ENCODE measurements at places on chromosomes 11 and 22.

- DNase-seq = no peak
Observed at GRCh38 chr11:9169595-9170295, 78.3 kb upstream of the SCUBE2 start.

- no peak for DNase-seq
Observed at GRCh38 chr11:95461858-95462257, 230.9 kb upstream of the SESN3 start.

DNA sequence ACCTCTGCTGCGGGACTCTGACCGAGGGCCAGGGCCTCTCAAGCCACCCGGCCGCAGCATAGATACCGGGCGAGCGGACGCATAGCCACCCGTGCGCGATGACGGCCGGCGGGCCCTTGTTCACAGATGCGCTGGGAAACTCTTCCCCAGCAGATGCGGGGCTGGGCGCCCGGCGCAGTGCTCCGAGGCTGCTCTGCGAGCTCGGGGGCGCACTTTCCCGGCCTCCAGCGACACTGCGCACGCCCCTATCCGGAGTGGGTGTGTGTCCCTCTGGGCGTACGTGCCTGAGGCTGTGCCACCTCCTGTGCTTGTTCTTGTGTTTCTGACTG, 104.7 kb upstream of the E2F8 start:
- peak; percentile 80 for DNase-seq

DNA sequence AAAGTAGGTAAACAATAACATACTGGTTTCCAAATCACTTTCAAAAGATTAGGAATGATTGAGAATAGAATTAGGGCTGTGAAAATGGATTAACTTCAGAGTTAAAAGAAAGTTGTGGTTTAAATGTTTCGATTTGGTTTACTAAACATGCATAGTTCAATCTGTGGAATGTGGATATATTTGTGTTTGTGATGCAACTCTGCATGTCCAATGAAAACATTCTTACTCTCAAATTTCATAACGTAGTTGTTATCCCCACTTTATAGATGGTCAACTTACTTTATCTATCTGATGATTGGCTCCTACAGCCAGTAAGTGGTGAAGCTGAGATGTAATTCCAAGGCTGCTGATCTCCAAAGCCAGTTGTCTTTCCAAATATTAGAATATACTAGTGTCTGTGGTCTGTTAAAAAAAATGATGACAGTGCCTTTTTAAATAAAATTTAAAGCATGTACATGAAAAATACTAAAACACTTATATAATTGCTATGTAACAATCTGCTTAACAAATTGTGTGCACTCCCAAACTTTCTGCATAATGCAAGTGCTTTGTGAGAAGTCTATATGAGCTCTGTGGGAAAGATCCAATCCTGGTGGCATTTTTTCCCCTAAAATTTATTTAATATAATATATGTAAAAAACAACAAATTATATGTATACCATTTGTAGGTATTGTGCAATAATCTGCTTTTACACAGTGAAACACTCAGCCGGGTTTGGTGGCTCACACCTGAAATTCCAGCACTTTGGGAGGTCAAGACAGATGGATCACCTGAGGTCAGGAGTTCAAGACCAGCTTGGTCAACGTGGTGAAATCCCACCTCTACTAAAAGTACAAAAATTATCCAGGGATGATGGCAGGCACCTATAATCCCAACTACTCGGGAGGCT, 9.7 kb upstream of the SIK3 start:
- DNase-seq = no peak

- no peak for DNase-seq
Observed at GRCh38 chr11:119810478-119811232, 81.7 kb upstream of the NECTIN1 start.

DNA sequence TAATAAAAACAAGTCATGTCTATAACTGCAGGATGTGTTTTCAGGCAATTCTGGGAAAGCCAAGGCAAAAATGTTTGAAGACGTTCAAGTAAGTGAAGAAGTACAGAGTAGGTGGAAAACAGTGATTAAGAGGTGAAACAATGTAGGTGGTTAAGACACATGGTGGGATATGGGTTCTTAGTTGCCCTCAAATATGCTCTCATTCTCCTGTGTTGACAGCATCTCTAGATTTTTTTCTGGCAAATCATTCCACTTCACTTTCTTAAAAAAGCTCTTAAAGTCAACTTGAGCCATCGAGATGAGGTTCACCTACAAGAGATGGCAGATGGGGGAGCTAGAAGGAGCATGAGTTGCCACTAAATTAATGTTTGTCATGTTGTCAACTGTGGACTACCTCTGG, 1041.0 kb upstream of the CNTN5 start:
- no peak for DNase-seq

All from ecto neural progenitor cell (in vitro differentiated cells).